ENCODE measurements at places on chromosomes 13 and 19.
A peak's percentile ranks its signal among the peaks of the same experiment; 100 is the strongest.

GRCh38 chr19:18280247-18281081 is 958 bp downstream of the JUND start:
- DNase-seq = peak; percentile 76

- DNase-seq = no peak
These were observed 43.1 kb downstream of the ZNF611 start for GRCh38 chr19:52691737-52692136.

GRCh38 chr13:51524829-51525566 is 59.3 kb upstream of the WDFY2 start:
- DNase-seq = no peak

GRCh38 chr13:58085819-58086218 is 454.3 kb downstream of the PCDH17 start:
- no peak for DNase-seq

DNA sequence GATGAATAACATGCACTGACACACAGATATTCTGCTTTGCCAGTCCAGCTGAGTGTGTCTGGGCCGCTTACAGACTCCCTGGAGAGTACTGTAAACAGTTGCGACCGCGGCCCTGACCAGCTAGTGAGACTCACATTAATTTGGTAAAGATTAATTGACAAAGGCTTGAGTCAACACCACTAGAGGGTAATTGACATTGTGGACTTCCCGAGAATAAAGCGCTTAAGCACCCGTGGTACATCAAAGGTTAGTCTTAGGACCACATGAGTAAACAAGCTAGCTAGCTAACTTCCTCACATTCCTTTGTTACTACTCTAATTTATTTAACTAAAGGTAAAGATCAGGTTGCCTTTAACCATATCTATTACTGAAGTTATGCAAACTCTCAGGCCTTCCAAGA is 624.4 kb upstream of the ARGLU1 start:
- no peak for DNase-seq

DNA sequence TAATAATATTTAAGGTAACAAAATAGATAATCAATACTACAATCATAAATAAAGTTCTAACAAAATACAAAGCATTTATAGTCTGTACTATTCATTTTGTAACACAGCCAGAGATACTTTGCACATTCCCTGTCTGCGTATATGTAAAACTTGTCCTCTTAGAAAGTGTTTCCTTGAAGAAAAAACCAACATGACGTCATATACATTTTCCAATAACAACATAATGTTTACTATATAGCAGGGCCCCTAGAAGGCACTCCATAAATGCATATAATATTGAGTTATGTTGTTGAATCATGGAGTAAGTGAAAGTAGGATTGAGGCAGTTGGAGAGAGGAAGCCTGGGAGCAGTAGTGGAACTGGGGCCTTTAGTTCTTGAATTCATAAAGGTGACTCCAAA is 371.4 kb upstream of the HTR2A start:
- no peak for DNase-seq

DNA sequence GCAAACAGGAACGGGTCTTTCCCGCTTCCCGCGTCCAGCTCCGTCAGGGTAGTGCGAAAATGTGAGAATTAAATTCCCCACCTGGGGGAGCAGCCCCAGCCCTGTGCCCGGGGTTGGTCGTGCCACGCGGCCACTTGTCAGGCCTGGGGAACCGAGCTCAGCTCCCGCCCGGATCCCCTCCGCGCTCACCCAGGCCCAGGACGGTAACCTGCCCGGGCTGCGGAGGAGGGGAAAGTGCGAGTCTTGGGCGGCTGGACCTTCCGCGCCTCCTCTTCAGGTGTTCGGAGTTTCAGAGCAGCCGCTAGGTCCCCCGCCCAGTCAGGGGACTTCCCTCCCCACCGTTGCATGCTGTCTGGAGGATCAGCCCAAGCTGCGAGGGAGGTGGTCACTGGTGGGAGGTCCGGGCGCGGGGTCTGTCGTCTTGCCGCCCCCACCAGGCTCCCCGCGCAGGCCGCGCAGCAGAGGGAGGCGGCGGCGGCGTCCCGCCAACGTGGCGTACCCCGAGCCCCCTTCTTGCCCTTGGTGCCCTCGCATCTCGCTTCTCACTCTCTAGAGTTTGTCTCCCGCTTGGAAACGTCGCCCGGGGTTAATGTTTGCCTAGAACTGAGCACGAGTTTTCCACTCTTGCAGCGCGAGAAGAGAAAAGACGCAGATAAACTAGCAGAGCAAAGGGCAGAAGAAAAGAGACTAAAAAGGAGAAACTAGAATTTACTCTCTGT is 8.1 kb downstream of the URAD start:
- no peak for DNase-seq

- DNase-seq = no peak
These were observed 4.9 kb upstream of the ZFP36 start for GRCh38 chr19:39401549-39402345.

DNA sequence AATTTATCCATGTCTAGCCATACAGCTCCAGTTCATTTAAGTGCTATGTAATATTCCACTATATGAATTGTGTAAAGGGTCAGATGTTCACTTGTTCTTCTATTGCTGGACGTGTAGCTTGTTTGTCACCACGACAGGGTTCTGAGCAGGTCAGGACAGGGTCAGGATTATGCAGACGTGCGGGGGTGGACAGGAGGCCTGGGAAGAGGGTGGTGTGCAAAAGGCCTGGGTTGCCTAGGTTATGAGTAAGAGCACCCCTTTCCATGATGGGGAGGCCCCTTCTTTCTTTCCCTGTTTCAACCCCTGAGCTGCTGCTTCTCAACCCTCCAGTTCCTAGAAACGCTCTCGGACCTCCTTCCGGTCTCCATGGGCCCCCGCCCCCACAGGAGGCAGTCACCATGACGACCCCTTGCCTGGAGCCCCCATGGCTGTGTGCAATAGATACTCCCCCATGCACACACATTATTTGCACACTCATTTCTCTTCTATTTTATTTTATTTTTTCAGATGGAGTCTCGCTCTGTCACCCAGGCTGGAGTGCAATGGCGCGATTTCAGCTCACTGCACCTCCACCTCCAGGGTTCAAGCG is 2.0 kb downstream of the EXOC3L2 start:
- DNase-seq = no peak

- peak; percentile 87 for DNase-seq
These were observed 1.8 kb upstream of the SSBP4 start for GRCh38 chr19:18417250-18418028.

GRCh38 chr13:39364947-39365468 is 238.0 kb downstream of the LHFPL6 start:
- DNase-seq = no peak

- DNase-seq = no peak
These were observed 38.0 kb upstream of the ALOX5AP start for GRCh38 chr13:30697177-30697953.

GRCh38 chr19:33302974-33303790 is 848 bp upstream of the CEBPA start:
- DNase-seq = peak; percentile 68

DNA sequence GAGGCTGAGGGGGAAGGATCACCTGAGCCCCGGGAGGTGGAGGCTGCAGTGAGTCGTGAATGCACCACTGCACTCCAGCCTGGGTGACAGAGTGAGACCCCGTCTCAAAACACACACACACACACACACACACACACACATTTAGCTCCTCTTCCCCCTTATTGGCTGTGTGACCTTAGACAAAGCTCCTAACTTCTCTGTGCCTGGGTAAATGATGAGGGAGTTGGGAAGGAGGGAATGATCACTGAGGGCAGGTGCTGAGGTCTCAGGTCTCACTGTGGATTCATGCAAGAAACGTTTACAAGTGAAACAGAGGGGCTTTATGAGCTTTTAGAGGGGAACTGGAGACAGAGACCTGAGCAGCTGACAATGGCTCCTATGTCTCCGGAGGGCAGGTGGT is 16.9 kb upstream of the BCL3 start:
- DNase-seq = no peak

DNA sequence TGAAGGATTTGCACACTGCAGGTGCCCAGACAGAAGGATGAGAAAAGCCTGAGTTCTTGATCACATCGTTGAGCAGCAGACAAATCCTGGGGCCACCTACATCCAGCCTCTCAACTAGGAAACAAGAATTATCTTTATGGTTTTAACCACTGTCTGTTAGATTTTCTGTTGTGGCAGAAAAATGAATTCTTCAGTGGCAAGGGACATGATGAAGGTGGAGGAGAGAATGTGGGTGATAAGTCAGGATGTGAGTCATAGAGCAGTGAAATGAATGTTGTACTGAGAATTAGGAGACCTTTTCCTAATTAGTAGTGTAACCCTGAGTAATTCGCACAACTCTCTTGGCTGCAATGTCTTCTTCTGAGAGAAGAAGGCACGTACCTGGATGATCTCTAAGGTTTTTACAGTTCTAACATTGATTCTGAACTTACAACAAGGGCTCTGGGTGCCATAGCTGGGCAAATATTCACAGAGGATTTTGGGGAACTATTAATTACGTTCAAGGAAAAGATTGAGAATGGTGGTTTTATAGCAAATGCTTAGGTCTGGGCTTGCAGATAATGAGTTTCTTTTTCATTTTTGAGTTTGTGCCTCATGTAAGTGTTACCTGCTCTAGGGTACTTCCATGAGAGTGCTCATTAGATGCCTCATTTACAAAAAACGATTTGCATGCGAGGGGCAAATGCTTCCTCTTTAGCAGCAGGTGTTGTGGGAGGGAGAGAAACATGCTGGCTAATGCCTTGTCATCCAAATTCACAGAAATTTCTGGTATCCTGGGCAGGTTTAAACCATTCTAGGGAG is 111.0 kb upstream of the KL start:
- DNase-seq = no peak

DNA sequence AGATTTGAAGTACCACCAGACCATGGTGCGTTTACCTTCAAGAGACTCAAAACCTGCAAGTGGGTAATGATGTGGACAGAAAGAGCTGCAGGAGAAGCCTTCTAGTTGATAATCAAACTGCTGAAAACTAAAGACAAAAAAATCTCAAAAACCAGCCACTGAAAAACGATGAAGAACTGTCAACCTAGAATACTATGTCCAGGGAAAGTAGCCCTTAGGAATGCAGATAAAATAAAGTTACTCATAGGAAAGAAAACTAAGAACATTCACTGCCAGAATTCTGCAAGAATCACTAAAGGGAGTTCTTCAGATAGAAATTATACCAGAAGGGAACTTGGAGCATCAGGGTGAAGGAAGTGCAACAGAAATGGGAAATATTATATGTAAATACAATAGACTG is 5.3 kb downstream of the ZNF470 start:
- no peak for DNase-seq

DNA sequence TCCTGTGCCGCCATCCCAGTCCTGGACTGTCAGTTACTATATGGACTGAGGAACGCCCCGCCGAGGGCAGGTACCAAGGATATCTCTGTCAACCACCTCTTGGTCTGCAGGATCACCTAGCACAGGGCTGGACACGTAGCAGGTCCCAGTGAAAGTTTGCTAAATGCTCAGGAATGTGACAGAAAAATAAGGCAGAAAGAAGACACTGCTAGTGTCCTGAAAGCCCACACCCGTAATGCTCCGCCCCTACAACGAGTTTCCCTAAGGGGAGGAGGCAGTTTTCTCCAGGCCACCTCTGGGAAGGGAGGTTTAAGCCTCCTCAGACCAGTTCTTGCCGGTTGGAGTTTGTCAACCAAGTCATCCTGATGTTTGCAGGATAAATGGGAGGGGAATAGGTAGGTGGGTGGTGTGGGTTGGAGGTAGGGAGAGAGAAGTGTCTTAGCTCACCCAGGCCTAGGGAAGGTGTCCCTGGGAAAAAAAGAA is 1.7 kb upstream of the SERTAD3 start:
- DNase-seq = peak; percentile 72

DNA sequence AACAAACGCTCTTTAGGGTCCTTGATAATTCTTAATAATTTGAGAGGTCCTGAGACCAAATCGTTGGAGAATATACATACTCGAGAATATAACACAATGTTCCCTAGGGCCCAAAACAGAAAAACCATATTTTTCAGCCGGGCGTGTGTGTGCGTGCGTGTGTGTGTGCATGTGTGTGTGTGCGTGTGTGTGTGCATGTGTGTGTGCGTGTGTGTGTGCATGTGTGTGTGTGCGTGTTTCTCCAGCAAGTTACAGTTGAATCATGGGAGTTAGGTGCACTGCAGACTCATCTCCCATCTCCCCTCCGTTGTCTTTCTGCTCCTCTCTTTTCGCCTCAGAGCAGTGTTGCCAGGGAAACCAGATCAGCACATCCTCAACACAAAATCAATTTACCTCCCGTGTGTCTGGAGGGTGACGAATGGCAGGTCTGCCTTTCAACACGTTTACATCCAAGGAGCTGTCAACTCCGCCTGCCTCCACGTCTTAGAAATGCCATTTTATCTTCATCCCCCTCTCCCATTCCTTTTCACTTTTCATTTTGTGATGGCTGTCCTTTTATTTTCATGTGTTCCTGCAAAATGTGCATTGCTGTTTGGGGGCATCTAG is 8.3 kb upstream of the PNMA8B start:
- DNase-seq = no peak

- peak; percentile 8 for DNase-seq
These were observed 411.8 kb downstream of the ZNF536 start for GRCh38 chr19:30783936-30784335.

DNA sequence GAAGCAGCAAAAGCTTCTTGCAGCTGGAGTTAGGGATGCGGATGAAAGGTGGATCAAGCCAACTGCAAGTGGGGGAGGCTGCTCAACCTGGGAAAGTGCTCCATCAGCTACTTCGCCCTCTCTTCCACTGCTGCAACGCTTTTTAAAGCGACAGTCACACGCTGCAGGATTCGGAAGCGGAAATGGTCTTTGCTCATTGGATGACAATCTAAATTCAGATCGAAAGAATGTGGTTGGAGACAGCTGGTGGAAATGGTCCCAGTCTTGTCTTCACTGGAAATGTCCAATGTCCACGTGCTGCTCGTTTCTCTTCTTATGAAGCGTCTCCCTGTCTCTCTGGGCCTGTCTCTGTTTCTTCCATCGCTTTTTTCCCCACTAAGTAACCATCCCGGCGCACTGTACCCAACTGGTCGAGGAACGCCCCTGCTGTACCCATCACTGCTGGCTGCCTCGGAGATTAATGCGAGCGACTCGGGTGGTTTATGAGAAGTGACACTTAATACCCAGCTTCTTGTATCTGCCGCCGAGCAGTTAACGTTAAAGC is 2.1 kb upstream of the FGF9 start:
- DNase-seq = no peak

DNA sequence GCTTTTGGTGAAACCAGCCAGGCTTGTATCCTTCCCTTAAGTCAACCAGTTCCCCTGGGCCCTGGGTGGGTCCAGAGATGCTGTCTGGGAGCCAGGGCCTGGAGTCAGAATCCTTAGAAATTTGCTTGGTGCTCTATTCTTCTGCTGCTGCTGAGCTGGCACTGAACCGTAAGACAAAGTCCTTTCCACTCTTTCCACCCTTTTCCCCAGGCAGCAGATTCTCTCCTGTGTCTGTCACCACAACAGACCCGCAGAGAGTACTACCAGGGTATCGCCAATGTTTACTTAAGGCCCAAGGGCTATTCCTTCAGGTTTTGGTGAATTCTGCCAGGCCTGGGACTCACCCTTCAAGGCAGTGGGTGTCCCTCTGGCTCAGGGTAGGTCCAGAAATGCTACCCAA is 12.2 kb downstream of the IFT88 start:
- DNase-seq = no peak

GRCh38 chr13:75494491-75494890 is 12.5 kb upstream of the TBC1D4 start:
- DNase-seq = no peak

Data from ecto neural progenitor cell (in vitro differentiated cells).